ENCODE measurements at places on chromosomes 11 and 22.

- no peak for DNase-seq
Measured at GRCh38 chr11:76074148-76075095, 131.9 kb downstream of the WNT11 start.

DNA sequence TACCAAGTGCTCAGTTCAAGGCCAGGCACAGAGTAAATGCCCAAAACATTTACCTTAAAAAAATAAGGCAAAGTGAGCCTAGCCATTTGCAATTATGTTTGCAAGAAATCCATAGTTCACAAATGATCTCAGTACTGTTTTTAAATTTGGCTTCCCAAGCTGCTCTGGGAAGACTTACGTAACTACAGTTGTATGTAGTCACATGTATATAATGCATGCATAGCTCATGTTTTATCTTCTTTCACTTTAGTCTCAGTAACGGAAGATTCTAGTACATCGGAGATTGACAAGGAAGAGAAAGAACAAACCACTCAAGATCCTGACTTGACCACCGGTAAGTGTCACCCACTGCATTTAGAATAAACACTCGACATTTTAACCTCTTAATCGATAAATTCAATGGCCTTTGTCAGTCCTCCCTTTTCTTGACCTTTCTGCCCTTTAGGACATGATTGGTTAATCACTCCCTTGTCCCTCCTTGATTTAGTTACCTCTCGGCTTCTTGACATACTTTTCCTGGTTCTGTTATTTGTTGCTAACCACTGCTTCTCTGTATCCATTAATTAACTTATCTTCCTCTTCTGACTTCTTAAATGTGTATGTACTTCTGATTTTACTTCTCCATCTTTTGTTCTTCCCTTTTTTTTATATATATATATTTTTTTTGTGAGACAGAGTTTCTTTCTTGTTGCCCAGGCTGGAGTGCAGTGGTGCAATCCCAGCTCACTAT is 18.0 kb upstream of the JHY start:
- no peak for DNase-seq

DNA sequence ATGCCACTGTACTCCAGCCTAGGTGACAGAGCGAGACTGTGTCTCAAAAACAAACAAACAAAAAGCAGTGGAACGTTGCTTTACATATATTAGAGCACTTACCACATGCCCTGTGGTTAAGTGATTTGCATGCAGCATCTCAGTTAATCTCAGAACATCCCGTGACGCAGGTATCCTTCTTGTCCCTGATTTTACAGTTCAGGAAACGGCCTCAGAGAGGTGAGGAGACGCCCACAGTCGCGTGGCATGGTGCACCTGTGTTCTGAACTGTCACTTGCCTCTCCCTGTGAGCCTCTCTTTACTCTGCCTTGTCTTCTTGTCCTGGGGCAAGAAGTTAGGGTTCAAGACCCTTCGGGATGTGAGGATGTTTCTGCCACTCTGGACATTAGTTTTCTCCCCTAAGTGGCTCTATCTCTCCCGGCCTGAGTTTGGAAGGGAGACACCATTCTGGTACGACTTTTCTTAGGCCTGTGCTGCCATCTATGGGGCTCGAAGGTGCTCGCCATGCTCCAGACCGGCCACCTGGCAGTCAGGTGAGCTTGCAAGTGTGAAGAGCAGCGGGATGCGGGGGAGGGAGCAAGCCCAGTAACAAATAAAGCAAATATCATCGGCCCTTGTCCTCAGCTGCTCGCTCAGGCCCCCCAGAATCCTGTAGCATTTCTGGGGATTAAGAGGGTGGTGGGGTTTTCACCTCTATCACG is 25.6 kb downstream of the YWHAH start:
- peak; percentile 74 for DNase-seq

DNA sequence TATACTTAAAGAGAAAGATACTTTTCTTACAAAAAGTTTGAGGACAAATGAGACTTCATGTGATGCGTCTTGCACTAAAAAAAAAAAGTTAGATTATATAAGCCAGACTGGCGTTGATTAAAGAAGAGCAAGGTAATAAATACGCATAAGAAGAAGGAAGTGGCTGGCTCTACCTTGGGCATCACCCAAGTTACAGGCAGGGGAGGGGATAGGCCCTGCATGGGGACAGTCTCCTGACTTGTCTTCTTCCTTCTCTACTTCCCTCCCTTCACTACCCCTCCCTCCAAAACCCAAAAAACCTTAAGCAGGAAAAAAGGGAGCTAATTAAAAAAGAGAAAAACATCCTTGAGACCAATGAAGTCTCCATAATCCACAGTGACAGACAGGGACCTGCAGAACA is 22.3 kb upstream of the TMA7B start:
- DNase-seq, result no peak

DNA sequence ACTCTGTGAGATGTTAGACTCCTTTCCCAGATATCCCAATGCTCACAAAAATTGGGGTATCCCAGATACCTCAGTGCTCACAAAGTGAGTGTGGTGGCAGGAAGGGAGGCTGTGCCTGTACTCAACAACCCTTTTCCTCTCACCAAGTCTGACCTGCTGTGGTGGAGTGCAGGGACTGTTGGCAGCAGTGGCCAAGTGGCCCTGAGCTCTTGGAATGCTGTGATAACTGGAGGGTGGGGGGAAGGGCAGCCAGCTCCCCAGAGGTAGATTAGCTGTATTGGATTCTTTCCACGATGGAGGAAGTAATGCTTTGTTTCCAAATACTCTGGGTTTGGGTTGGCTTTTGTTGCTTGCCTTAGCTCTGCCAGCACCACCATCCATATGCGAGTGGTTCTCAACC is 46.0 kb upstream of the OR9Q1 start:
- no peak for DNase-seq

GRCh38 chr22:44086271-44087088 is 62.4 kb downstream of the PARVB start:
- no peak for DNase-seq

GRCh38 chr11:4699697-4700435 is 2.2 kb upstream of the OR51E2 start:
- DNase-seq, result no peak

GRCh38 chr22:38828191-38828590 is 15.6 kb downstream of the NPTXR start:
- no peak for DNase-seq

DNA sequence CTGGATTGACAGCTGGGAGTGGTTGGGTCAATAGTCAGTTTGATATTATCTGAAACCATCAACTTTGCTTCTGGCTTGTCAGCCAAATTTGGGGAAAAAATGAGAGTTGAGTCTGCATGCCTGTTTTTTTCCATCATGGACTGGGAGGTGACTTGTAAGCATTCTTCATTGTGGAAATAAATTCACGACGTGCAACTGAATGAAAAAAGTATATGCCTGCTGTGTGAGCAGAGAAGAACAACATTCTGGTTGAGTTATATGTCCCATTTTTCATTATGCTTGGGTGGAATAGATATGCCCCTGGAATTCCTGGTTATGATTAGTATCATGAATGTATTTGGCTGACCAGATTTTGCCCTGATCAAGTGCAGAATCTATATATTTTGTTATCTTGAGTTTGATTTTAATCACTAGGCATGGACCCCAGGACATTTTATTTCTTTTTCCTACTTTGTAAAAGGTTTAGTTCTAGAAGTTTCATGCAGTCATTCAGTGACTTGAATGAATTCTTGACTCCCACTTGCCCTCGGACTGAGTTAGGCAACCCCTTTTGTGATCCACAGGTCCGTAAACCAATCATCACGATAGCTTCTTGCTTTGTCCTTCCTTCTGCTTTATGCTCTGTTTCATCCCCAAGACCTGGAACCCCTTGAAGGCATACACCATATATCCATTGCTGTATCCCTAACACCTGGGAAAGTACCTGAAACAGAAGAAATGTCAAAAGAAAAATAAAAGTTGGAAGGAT is 205.8 kb downstream of the NAV2 start:
- DNase-seq, result no peak

GRCh38 chr11:12755510-12756453 is 81.6 kb downstream of the TEAD1 start:
- DNase-seq, result no peak

GRCh38 chr22:46592390-46592872 is 27.8 kb upstream of the GRAMD4 start:
- DNase-seq, result no peak

DNA sequence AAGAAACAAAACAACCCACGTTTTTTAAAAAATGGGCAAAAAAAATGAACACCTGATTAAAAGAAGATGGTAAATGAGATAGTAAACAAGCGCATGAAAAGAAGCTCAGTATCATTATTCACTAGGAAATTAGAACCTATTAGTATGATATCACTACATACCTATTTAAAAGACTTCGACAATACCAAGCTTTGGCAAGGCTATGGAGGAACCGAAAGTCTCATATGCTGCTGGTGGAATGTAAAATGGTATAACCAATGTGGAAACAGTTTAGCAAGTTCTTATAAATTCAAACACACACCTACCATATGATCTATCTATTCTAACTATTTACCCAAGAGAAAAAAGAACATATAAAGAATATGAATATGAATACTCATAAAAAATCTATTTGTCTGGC is 143.8 kb downstream of the APOL5 start:
- no peak for DNase-seq

DNA sequence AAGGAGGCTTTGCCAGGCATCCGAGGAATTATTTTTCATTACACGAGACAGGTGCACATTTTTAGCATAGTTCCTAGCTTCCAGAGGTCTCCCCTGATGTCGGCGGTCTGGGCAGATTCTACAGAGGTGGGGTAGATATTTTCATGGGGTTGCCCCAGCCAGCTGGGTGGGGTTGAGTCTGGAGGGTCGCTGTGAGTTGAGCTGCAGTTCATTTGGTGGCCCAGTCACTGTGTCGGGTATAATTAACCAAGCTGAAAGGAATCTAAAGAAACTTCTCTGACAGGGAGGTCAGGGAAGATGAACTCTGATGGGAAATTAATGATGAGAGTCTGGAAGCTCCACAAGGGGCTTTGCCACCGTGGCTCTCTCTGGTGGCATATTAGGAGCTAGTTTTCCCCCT is 233.7 kb upstream of the NAV2 start:
- DNase-seq, result no peak

GRCh38 chr11:46427364-46427763 is 35.8 kb upstream of the CHRM4 start:
- no peak for DNase-seq

- peak; percentile 63 for DNase-seq
Measured at GRCh38 chr11:1881442-1882264, 10.0 kb downstream of the PRR33 start.

GRCh38 chr11:62645671-62645945 is 805 bp downstream of the GANAB start:
- no peak for DNase-seq

DNA sequence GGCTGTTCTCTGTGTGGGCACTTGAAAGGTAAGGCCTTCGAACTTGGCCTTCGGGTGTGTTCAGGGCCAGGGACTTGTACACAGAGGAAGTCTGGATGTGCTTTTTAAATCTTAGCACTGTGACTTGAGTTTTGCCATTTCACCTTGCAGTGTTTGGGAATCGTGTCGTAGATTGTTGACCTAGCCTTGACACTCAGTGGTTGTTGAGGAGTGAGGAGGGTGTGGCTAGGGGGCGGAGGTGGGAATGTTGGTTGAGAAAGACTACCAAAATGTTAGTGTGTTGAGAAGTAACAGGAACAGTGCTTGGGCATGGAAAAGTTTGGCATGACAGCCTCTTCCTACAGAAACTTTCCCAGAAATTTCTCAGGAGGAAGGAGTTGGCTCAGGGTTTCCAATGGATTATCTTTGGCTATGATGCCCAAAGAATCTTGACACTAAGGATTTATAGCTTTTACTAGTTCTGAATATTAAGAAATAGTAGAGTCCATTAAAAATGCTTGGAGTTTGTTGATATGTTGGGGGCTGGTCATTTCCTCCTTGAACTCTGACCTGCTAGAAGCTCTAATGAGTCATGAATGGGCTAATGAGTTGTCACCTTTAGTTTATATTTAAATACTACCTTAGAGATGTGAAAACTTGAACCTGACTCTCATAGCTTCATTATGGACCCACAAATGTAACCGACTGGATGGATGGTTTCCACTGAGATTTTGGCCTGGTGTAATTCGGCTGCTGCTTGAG is 40.6 kb downstream of the BARX2 start:
- no peak for DNase-seq

DNA sequence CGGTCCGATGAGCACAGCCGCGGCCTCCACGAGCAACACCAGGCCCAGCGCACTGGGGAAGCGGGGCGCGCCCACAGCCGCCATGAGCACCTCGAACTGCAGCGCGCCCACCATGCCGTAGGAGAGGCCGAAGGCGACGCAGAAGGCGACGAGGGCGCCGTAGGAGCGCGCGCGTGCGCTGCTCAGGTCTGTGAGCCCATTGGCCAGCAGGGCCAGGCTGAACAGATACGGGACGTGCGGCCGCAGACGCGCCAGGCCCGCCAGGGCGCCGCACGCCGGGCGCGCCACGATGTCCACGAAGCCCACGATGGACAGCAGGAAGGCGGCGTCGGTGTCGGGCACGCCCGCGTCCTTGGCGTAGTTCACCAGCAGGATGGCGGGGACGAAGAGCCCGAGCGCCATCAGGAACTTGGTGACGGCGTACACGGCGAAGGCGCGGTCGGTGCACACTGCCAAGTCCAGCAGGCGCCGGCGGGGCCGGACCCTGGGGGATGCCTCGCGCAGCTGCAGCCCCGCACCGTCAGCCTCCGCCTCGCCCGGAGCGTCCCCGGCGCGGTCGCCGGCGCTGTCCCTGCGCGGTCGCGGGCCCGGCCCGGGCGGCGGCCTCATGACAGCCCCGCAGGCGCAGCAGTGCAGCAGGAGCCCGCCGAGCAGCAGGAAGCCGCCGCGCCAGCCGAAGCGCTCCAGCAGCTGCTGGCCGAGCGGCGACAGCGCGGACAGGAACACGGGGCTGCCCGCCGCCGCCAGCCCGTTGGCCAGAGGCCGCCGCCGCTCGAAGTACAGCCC is 2.9 kb downstream of the SLC16A8 start:
- no peak for DNase-seq

DNA sequence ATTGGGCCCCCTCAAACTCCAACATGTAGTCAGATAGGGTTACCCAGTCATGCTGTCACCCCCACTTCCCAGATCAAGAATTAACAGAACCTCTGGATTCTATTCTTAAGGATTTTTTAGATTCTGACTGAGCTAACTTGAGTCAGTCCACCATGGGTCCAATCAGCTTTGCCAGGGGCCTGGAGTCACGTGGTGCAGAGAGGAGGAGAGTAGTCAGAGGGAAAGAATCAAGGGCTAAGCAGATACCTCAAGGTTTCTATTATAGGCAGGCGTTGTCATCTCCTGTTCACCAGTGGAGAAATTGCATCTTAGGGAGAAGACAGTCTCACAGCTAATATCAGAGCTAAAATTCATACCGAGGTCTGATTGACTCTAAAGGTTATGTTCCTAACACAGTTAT is 28.2 kb downstream of the FZD4 start:
- DNase-seq, result no peak
